ENCODE measurements at places on chromosomes 7 and 10.

GRCh38 chr7:102096706-102097427, 189.8 kb upstream of the SH2B2 start:
- DNase-seq, result no peak

GRCh38 chr10:103748020-103748419, 107.4 kb downstream of the SH3PXD2A start:
- DNase-seq, result no peak

DNA sequence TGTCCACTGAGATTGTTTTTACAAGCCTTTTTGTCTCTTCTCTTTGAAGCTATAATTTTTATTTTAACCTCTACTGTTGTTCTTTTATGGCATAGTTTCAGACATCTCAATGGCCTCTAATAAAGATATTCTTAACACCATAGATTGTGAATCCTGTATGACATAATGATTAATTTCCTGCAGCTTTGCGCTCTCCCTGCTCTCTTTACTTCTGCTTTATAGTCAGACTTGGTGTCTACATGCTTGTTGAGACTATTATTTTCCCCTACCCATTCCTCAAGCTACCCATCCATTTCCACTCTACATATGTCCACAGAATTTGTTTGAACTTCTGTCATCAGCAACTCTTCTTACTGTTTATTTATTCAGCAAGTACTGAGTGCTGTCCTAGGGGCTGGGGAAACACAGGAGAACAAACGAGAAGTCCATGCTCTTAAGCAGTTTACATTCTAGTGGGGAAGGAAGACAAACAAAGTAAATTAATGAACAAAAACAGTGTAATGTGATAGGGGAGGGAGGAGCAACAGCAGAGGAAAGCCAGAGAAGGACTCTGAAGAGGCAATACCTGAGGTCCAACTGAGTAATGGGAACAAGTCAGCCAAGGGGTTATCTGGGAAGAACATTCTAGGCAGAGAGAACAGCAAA, 110.1 kb downstream of the CDK14 start:
- no peak for DNase-seq

DNA sequence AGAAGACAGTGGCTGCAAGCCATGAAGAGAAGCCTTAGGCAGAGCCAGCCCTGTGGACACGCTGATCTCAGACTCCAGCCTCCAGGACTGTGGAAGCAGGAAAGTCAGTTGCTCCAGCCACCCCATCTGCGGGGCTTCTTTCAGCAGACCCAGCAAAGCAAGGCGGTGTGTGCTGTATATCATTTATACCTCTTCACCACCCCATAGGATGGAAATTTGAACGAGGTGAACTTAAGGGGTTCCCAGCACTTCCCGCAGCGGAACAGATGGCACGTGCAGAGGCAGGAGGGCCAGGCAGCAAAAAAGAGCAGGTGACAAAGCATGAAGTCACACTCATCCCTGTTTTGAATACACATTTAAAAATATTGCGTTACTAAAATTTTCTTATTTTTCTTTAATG, 159.4 kb downstream of the ADARB2 start:
- no peak for DNase-seq

All from hepatic stellate cell (primary cell).